ENCODE measurements at places on chromosomes 16 and 17. TPM values are rescaled to one million over a fixed set of nuclear protein-coding genes. Genes with fewer than 3 reads are reported as not detected.

The SYCE1L gene
- 0.38 TPM for total RNA-seq

The PITPNM3 gene
- 9.1 TPM for total RNA-seq

The YBX2 gene
- 0.72 TPM for total RNA-seq

The KRT16 gene
- total RNA-seq = 260 TPM

The COX6A2 gene
- total RNA-seq = not detected

The ZNF689 gene
- 5.8 TPM for total RNA-seq

The SPATA2L gene
- 18.1 TPM for total RNA-seq

The ACSM3 gene
- total RNA-seq = 0.65 TPM

The SMG6 gene
- total RNA-seq = 11.7 TPM

The NPW gene
- 0.68 TPM for total RNA-seq

The OR4D2 gene
- total RNA-seq = not detected

The XPO6 gene
- 93.1 TPM for total RNA-seq

The NCOR1 gene
- total RNA-seq = 64.3 TPM

The SPHK1 gene
- 141 TPM for total RNA-seq

The TMEM235 gene
- total RNA-seq = not detected

The ELOB gene
- 386 TPM for total RNA-seq
